Activated CD4-positive, alpha-beta memory T cell treated with anti-CD3 and anti-CD28 coated beads for 36 hours (primary cell): ENCODE measurements at places on chromosomes 2 and 18.

GRCh38 chr2:57906152-57906732, 140.4 kb upstream of the VRK2 start:
- no peak for DNase-seq

- DNase-seq, result peak; percentile 87
Observed at GRCh38 chr2:230974096-230974913, 21.6 kb upstream of the SPATA3 start.

DNA sequence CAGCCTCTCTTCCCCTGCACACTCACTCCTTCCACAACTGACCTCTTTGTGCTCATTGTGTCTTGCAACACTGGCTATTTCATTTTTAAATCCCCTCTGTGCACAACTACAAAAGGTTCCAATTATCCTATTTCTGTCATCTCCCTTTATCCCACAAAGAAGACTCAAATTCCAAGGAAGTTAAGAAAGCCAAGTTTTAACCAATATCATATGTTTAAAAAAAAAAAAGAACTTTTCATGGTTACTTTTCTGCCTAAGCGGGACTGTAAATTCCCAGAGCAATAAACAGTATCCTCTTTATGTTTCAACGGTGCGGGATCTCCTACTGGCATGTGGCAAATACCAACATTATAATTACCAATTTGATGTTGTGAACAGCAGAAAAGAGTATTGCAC, 83.8 kb downstream of the DOCK10 start:
- DNase-seq, result no peak

DNA sequence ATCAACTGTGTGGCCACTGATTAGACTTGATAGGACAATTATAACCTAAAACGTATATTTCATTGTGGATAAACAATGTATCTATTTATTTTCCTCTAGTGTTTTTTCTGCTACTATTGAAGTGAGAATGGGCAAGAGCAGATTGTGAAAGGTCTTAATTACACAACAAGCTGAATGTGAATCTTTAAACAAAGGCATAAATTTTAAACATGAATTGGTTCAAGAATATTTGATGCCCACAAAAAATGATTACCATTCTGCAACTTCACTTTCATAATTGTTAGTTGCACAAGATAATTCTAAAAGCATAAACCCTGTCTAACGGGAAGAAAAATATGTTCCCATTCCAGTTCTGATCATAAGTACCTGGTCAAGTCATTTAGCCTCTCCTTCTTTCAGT, 285.6 kb downstream of the GULP1 start:
- DNase-seq, result no peak

DNA sequence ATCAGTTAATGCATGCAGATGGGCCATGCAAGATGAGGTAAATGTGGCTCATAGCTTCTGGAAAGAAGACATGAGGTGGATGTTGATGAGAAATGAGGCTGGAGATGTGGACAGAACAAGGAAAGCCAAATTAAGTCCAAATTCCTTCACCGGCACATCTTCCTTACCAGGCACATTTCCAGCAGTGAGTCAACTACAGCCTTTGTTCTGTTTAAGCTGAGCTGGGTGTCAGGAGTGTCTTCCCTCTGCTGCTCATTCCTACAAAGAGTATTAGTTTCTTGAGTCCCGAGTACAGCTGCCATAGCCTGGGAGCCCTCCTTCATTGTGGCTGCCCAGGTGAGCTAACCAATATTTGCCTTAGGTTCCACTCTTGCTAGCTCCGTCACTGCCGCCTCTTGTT, 945.0 kb downstream of the SLC4A3 start:
- no peak for DNase-seq

- no peak for DNase-seq
Observed at GRCh38 chr2:189024901-189025618, 50.9 kb downstream of the COL3A1 start.

DNA sequence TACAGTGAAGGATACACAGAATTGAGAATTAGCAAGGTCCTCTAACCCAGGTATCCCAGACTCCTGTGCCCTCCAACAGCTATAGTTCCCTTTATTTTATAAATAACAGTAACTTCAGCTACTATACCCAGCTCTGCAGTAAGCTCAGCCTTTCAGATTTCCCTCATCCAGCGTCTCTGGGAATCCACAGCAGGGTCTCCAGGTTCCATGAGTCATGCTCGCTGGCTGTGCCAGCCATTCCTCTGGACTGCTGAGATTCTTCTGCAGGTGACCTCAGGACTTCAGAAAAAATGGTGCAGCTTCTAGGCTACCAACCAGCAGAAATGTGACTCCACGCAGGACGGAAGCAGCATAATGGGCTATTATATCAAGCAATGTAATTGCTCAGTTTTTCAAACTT, 419.3 kb downstream of the ZNF516 start:
- no peak for DNase-seq

GRCh38 chr18:56844556-56844955, 193.4 kb downstream of the WDR7 start:
- no peak for DNase-seq

DNA sequence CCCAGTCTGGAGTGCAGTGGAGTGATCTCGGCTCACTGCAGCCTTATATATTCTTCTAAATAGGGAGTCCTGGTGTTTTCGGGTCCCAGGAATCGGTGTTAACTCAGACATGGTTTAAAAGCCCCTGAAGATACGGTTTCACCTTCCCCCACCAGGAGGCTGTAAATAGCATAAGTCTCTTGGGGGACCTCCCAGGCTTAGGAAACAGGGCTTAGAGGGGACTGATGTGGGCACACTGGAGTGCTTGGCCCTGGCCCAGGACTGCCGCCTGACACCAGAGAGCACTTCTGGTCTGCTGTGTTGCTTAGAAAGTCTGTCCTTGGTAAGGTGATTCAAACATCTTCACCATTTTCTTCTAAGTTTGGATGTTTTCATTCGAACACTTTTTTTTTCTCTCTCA, 39.7 kb upstream of the MAP4K4 start:
- no peak for DNase-seq

DNA sequence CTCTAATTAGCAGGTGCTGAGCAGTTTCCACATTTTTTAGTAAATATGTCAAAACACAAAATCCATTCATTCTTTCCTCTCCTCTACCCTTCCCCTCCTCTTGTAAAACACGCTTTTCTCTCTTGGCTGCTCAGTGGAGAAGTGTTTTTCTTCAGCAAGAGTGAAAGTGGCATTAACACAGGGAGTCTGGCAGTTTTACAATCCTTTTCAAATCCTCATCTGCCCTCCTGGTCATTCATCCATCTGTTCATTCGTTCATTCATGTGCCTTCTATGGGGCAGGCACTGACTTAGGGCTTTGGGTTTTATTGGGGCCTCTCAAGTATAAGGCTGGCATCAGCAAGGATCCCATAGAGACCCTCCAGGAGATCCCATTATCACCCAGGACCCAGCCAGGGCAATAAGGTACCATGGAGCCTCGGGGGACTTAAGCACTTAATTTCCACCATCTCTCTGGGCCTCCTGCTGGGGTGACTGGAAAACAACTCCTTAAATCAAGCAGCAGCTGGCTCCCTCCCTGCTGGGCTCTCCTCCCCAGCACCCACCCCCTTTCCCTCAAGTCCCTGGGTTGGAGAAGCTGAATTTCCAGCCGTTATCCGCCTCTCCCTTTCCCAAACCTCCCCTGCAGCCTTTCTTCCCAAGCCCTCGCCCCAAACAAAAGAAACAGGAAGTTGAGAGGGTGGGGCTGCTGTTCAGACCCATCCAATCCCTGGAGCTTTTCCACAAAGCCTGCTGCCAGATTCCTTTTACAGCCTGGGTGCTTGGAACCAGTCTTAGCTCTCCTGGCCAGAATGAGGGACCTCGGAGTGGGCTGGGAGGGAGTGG, 32.6 kb downstream of the MARCHF4 start:
- no peak for DNase-seq

GRCh38 chr2:173462892-173463840, 108.5 kb downstream of the CDCA7 start:
- no peak for DNase-seq

DNA sequence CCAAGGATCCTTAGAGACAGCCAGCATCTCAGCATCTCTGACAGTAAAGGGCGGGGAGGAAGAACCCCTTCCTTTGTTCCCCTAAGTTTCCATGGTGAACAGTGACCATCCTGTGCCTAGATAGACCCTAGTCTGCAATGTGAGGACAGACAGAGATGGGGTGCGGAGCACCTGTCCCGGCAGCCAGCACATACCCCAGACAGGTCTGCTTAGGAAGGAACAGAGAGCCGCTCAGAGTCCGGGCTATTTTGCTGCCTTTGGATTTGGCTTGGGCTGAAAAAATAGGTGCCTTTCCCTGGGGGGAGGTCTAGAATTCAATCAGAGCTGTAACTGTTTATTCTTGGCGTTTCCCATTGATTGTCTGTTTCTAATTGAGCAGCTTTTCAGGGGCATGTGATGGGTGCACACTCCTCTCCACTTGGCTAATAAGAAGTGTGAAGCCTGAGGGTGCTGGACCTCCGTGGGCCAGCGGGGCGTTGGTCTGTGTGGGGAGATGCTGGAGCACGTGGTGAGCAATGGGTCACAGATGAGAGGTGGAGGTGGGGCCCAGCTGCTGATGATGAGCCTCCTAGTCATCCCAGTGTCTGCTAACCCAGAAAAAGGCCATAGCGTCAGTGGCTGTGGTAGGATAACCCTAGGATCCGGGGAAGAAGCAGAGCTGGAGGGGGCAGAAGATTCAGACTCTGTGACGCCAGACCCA, 236.8 kb downstream of the SEPTIN10 start:
- no peak for DNase-seq

- DNase-seq, result no peak
Observed at GRCh38 chr2:171469176-171469575, 35.1 kb downstream of the DCAF17 start.

GRCh38 chr2:45721150-45721549, 69.7 kb downstream of the PRKCE start:
- no peak for DNase-seq

GRCh38 chr18:10794771-10795170, 268.9 kb downstream of the NAPG start:
- DNase-seq, result no peak

DNA sequence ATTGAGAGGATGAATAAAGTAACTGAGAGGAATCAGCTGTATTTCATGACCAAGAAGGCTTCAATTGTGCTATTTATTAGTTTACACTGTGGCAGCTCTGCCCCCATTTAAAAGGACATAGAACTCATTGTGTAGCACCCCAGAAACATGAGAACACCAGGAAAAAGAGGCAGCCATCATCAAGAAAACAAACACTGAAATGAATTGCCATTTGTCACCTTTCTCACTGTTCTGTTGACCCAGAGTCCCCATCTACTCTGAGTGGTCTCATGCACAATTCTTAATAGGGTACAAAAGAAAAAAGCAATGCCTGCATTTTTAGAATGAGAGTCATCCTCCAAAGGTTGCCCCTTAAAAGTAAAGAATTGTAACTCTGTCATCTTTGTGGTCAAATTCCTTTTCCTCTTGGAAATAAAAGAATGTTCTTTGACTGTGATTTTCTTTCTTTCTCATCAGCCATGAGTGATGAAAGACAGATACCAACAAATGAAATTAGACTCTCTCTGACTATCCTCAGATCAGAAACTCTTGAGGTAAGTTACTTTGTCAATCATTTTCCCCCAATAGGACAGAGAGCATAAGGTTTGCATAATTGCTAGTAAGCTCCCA, 1941.9 kb upstream of the PIK3C3 start:
- no peak for DNase-seq

GRCh38 chr2:96594282-96594681, 43.8 kb downstream of the KANSL3 start:
- no peak for DNase-seq

DNA sequence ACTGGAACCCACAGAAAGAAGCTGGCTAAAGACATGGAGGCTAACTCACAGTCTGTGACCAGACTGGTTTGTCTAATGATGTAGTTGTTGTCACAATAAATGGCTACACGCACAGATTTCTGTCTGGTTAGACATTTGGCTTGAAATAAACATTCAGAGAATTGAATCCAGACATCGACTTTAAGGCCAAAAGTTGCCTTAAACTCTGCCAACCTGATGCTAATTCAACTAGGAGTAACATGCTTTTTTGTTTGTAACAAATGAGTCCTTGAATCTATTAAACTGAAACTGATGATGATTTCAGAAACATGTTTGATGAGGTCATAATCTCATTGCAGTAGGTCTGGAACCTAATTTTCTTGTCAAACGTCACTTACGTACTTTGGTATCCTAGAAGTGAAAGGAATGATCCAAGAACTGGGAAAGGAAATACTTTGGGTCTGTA, 123.8 kb downstream of the ERBB4 start:
- DNase-seq, result no peak

DNA sequence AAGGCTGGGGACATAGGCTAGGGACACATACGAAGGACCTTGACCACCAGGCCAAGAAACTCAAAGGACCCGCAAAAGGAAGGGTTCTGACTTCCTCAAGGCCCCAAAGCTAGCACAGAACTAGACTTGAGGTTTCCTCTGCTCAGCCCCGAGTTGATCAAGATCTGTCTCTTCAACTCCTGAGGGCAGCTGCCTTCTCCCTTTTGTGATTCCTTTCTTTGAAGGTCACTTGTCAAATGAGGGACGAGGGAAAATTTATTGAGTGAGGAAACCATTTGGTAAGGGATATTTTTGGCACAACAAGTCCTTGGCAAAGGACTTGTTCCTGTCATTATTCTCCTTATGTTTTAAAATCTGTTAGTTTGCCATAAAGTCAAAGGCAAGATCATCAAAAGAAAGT, 12.3 kb upstream of the ROCK2 start:
- no peak for DNase-seq

GRCh38 chr2:25280051-25280687, 61.6 kb downstream of the DNMT3A start:
- no peak for DNase-seq

DNA sequence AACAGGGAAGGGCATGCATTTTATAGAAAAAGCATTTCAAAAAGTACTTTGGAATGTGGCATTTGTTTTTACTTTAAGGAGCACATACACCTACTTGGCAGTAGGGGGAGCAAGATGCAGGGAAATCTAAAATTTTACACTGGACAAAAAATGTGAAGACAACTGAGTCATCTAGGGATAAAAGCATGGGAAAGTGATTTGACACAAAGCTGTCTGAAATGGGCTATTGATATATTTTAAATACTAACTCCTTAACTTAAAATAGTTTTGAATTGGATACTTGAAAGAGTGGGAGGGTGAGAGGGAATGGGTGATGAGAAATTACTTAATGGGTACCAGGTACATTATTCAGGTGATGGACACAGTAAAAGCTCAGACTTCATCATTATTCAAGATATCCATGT, 15.8 kb downstream of the TMEM200C start:
- DNase-seq, result no peak

GRCh38 chr2:206937555-206937954, 1.8 kb upstream of the CPO start:
- DNase-seq, result no peak
